ENCODE measurements at places on chromosomes 7 and 10.

DNA sequence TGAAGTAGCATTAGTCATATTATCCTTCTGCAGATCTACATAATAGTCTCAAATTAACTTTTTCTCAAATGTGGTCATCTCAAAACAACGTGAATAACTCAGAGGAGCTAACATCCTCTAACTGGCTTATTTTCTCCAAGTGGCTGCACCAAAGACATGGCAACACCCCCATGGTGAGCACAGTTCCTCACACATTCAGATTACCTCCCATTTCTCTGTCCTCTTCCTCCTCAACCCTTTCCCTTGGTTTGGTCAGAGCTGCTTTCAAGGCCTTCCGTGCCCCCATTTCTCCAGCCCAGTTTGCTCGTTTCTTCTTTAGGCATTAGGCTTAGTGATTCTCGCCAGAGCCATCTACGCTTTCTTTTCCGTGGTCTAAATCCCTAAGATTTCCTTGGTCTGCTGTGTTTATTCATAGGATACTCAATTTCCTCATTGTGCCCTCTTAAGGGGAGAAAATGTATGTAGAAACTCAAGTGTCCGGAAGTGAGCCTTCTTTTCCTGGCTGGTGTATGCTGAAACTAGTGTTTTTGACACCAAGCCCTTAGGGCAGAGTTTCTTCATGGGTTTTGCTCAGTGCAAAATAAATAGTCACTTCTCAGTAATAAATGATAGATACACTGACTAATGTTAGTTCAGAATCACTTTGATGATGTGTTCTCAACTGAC, 2.6 kb downstream of the MET start:
- DNase-seq = no peak

GRCh38 chr7:157347217-157347904, 10.6 kb downstream of the DNAJB6 start:
- no peak for DNase-seq

DNA sequence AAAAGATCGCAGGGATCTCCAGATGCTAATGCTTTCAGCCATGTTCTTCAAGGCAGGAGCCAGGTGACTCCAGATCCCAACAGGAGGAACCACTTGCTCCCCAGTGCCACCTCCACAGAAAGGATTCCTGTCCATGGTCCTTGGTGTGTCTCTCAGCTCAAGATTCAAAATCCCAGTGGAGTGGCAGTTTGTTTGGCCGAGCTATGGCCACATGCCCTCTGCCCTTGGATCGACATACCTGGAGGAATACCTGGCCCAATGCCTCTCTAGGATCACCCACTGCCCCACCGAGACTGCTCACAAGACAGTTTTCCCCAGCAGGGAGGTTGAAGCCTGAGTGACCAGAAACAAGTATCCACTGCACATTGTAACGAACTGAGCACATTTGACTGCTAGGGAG, 3.9 kb upstream of the GPRIN2 start:
- DNase-seq = no peak

DNA sequence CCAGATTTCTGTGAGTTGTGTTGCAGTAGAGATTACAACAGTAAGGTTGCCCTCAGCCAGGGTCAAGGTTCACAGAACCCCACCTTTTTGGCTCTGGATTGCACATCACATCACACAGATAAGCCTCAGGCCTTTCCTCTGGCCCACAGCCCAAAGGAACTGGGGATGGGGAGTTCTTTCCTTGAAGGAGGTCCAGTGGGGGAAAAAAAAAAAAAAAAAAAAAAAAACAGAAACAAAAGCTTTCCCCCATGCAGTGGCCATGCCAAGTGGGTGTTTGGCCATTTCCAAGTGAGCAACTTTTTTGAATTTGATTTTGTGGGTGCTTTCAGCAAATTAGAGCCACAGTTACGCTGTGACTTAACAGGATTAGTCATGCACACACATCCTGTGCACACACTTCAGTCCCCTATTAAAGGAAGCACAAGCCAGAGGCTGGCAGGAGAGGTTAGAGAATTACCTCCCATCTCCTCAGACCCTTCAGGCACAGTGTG, 79.3 kb upstream of the NANOS1 start:
- no peak for DNase-seq
